Thoracic aorta (tissue), 2 donors: ENCODE measurements at places on chromosomes 12 and 14.
A peak's percentile ranks its signal among the peaks of the same experiment; 100 is the strongest.

- peaks cover 10% of the 10 kb centered on the region for H3K4me1 ChIP-seq
- peak overlapping the region; percentile 83 for H3K4me3 ChIP-seq
Observed at GRCh38 chr12:101877806-101878242, 444 bp downstream of the DRAM1 start.

DNA sequence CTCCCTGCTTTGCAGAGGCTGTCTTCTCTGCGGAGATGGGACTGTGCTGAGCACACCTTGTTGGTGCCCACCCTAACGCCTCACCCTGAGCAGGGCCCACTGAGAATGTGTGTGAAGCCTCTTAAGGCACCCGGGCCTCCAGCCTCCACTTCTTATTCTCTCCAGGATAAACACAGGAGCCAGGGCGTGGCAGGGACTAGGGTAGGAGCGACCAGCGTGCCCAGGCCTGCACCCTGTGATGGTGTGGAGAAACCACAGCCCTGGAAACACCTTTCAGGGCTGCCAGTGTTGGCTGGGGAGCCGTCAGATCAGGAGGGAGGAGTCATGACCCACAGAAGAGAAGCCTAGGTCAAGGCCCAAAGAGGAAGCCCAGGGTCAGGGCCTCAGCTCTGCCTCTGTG is 41.3 kb downstream of the VDR start:
- no peaks in the 10 kb centered on the region for H3K36me3 ChIP-seq
- no peaks in the 10 kb centered on the region for H3K27me3 ChIP-seq
- H3K4me1 ChIP-seq, result no peaks in the 10 kb centered on the region
- H3K27ac ChIP-seq, result no peak overlapping the region
- DNase-seq, result no peak
- no peak overlapping the region for H3K4me3 ChIP-seq

GRCh38 chr14:31137214-31137889 is 70.2 kb downstream of the HECTD1 start:
- peaks cover 24% of the 10 kb centered on the region for H3K36me3 ChIP-seq
- no peaks in the 10 kb centered on the region for H3K4me1 ChIP-seq
- no peak overlapping the region for H3K27ac ChIP-seq
- H3K4me3 ChIP-seq, result no peak overlapping the region

DNA sequence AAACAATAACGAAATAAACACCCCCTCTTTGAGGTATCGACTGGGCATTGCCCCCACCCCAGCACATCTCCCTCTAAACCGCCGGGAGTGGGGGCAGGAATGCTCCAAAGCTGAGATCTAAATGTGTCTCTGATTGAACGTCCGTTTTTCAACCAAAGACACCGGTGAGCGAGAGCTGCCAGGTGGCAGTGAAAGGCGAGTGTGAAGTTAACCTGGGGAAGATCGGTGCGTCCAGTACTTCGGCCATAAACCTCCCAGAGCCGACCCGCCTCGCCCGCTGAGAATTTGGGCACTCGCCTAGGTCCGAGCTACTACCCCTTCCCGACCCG is 625 bp downstream of the ANGEL1 start:
- peak overlapping the region; percentile 94 for H3K4me3 ChIP-seq
- H3K36me3 ChIP-seq, result peaks cover 11% of the 10 kb centered on the region
- DNase-seq, result no peak
- H3K4me1 ChIP-seq, result peaks cover 12% of the 10 kb centered on the region
- H3K27me3 ChIP-seq, result no peaks in the 10 kb centered on the region

DNA sequence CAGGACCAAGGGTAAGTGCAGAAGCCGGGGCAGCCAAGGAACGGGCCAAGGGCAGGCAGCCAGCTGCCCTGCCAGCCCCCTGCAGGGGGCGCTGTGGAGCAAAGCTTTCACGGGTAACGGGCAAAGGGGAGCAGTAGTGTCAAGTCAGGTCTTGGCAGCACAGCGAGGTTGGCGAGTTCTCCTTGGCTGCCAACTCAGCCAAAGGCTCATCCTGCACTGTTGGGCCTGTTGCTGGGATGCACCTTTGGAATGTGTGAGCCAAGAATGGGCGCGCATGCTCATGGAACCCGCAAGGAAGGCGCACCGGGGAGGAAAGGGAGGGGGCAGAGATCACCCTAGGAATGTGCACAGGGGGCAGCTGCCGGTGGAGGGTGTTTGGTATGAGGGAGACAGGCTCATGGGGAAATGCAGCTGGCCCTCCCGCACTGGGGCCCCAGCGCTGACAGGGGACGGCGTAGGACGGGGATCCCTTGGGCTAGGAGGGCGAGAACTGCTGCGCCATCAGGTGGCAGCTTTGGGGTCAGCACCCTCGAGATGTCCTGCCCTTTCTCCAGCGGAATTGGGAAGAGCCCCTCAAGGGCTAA is 138.0 kb downstream of the ASCL4 start:
- no peaks in the 10 kb centered on the region for H3K4me1 ChIP-seq
- no peak overlapping the region for H3K27ac ChIP-seq
- no peak for DNase-seq

GRCh38 chr12:51075390-51075789 is 8.0 kb downstream of the CSRNP2 start:
- H3K27ac ChIP-seq, result no peak overlapping the region
- peaks cover 25% of the 10 kb centered on the region for H3K4me1 ChIP-seq
- H3K4me3 ChIP-seq, result no peak overlapping the region
- no peaks in the 10 kb centered on the region for H3K27me3 ChIP-seq
- peaks cover 27% of the 10 kb centered on the region for H3K36me3 ChIP-seq

DNA sequence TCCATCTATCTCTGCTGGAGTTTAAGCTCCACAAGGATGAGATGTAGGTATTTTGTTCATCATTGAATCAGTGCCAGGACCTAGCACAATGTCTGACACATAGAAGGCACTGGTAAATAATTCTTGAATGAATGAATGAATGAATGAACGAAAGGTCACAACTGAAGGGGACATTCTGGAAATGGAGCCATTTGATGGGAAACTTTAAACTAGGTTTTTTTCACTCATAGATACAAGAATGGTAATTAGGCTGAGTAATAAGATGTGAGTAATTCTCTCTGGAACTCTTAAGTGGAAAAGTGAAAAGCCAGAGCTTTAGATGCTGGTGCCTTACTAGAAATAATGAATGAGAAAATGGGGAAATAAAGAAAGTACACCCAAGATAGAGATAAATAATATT is 44.3 kb downstream of the SCN8A start:
- no peak for DNase-seq
- no peak overlapping the region for H3K4me3 ChIP-seq
- no peaks in the 10 kb centered on the region for H3K27me3 ChIP-seq
- H3K36me3 ChIP-seq, result no peaks in the 10 kb centered on the region
- H3K4me1 ChIP-seq, result no peaks in the 10 kb centered on the region

GRCh38 chr12:94133964-94134795 is 14.2 kb upstream of the PLXNC1 start:
- H3K36me3 ChIP-seq, result no peaks in the 10 kb centered on the region
- no peaks in the 10 kb centered on the region for H3K27me3 ChIP-seq
- H3K4me3 ChIP-seq, result no peak overlapping the region
